NCI-H82 (cell line): ENCODE measurements at places on chromosomes 13 and 19.

DNA sequence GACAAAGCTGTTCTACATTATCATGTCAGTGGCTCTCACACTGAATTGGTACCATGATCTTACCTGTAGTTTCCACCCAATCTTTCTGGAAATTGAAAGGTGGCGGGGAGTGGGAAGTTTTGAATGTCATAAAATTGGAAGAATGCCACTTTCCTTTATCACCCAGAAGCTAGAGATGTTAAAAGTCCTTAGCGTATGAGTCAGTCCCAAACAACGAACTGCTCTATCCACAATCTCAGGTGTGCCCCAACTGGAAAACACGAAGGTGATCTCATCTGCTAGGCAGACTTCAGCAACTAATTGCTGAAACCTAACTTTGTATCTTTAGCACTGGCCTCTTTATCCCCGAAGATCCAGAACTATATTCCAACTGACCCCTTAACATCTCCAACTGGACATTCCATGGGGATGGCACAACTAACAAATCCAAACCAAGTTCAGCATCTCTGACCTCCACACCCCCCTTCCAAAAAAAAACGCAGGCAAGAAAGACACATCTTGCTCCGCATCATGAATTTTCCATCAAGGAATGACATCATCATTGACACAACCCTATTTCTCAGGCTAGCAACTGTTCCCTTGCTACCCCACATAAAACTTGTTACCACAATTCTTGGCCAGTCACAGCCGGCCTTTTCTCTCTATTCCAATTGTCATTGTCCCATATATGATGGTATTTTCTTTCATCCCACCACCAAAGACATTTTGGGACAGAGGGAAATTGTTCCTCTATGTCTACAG, 175.4 kb downstream of the KLF12 start:
- no peak for DNase-seq

GRCh38 chr13:97454699-97455098, 20.7 kb downstream of the RAP2A start:
- DNase-seq = no peak

GRCh38 chr19:47495478-47496372, 11.7 kb upstream of the KPTN start:
- DNase-seq = no peak

GRCh38 chr13:40269086-40269485, 397.4 kb downstream of the FOXO1 start:
- DNase-seq = no peak

DNA sequence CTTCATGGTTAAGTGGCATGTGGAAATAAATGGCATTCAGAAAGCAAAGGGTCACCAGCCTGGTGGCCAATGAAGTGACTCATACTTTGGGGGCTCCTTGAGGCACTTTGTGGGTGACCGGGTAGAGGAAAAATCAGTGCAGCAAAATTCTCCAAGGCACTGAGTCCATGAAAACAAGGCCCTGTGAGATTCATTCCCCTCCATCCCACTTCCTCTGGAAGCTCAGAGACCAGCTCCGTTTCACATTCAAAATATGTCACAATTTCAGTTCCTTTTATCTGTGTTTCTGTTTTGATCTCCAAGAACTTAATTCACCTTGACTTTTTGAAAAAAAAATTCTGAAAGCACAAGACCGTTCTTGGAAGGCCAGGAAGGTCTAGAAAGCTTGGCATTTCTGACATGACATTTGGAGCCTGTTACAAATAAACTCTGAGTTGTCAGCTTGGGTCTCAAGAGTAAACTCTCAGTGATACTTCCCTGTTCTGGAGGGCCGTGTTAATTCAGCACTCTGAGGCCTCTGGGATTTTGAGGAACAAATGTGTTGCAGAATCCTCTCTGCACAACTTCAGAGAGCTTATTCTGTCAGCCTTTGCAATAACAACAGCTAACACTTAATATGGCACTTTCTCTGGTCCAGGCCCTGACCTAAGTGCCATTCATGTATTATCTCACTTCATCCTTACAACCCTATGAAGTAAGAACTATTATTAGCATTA, 6.8 kb downstream of the CYSLTR2 start:
- peak; percentile 19 for DNase-seq

- DNase-seq = no peak
Measured at GRCh38 chr19:58553799-58554493, 959 bp downstream of the CHMP2A start.

- DNase-seq = no peak
Measured at GRCh38 chr19:2173767-2174577, 10.2 kb downstream of the DOT1L start.

GRCh38 chr13:49308921-49309408, 61.2 kb downstream of the CDADC1 start:
- DNase-seq = no peak

GRCh38 chr13:92984151-92984550, 242.5 kb upstream of the GPC6 start:
- DNase-seq = no peak

DNA sequence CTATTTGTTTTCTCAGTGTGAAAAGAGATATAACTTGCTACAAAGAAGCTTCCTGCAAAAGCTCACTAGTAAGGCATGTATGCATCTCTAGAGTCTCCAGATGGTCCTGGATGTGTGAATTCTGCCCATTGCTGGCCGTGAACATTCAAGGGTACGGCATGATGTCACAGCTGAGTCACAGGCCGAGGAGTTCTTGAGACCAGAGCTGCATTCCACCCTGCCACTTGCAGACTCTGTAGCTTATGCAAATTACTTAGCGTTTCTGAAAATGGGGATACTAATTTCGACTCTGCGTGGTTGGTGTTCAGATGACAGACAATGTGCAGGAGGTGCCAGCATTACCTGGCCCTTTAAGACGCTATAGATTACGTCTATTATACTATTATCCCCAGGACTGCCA, 470.7 kb downstream of the ZNF536 start:
- DNase-seq = no peak

GRCh38 chr19:45785781-45786532, 3.7 kb upstream of the DMPK start:
- no peak for DNase-seq

GRCh38 chr19:16834747-16835146, 5.5 kb downstream of the SIN3B start:
- DNase-seq = no peak

DNA sequence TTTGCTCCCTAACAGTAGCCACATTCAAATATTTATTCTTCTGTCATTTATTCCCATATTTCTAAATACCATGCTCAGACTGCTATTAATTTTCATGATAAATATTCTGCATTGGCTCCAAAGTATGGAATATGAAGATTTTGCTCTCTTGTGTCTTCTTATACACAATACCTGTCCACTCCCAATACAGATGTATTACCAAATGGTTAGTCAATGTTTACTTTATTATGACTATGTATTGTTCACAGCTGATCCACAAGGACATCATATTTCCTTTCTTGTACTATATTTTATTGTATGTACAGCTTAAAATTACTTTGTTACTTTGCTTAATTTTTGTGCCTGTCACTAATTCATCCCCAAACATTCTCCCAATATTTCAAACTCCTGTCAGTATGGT, 322.3 kb downstream of the OXGR1 start:
- no peak for DNase-seq

DNA sequence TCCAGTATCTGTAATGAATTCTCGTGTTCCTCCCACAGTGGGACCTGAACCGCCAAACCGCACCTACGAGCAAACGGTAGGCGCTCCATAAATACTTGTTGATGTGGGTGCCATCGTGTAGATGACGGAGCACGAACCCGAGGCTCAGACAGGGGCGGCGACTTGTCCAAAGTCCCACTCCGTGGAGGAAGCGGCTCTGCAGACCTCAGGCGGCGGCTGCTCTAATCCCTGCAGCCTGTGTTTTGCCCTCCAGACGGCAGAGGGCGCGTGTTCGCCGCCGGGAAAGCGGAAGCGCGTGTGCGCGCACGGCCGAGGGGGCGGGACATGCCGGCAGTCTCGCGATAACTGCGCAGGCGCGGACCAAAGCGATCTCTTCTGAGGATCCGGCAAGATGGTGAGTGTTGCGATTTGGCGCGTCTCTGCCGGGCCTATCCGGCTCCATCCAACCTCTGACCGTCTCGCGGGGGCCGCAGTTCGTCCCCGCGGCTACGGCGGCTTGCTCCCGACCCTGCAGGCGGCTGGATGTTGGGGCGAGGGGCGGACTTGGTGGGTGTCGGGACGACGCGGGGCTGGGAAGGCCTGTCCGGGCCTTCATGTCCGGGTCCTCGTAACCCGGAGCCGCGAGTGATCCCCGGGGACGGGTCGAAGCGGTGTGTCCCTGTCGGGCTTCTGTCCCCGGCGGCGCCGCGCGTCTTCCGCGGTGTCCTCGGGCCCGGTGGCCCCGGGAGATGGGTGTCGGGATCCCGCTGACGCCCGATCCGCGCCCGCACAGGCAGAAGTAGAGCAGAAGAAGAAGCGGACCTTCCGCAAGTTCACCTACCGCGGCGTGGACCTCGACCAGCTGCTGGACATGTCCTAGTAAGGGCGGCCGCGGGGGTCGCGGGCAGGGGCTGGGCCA, at the start of gene RPS15:
Gene RPS15, plus strand, starts transcription at position 362 of the 898 bp plus-strand sequence. Its CDS starts 30 bp downstream, at position 392.
- DNase-seq = peak; percentile 92

- no peak for DNase-seq
Measured at GRCh38 chr19:33988601-33989000, 183.7 kb upstream of the LSM14A start.

GRCh38 chr19:47456721-47457474, 14.8 kb downstream of the SLC8A2 start:
- no peak for DNase-seq

- DNase-seq = no peak
Measured at GRCh38 chr19:39647918-39648317, 7.8 kb upstream of the LGALS16 start.

DNA sequence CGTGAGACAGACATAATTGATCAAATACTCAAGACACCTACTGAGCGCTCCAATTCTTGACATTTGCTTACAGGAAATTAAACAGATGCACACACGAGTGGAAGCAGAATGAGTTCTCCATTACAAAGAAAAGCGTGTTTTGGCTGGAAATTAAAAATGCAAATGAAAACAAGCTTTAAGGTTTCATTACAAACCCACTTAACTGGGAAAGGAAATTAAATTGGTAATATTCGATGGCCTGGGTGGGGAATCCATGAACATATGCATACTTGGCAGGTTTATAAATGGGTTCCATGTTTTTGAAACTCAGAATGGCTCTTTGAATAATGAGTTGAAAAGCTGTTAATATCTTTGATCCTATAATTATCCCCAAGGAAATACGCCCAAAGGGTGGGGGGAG, 178.0 kb downstream of the IER2 start:
- no peak for DNase-seq

GRCh38 chr13:33855371-33855895, 37.5 kb downstream of the RFC3 start:
- DNase-seq = peak; percentile 31

DNA sequence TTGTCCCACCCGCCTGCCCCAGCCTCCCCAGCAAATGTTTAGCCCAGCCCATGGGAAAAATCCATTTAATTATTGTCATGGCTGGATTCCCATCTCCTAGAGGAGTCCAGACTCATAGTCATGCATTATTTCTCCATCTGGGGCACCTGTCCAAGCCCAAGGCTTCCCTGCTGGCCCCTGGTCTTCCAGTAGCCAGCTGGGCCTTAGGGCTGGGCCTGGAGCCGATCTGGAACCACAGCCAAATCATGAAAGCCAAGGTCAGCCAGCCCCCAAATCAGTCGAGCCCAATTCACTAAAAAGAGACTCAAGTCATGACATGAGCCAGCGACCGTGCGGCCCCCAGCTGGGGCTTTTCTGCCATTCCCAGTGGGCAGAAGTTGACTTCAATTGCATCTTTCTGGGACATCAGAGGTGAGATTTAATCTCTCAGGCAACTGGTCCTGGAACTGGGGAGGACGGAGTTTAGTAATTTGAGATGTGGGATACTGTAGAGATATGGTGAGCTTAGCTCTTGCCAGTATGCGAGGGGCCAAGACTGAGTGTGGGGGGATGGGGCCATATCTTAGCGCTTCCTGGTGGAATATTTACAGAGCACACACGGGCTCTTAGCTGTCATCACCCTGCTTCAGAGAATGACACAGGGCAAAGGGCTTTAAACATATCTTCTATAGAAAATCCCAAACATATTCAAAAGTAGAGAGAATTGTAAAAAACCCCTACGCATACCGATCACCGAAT, 9.4 kb upstream of the PGLYRP2 start:
- DNase-seq = no peak

DNA sequence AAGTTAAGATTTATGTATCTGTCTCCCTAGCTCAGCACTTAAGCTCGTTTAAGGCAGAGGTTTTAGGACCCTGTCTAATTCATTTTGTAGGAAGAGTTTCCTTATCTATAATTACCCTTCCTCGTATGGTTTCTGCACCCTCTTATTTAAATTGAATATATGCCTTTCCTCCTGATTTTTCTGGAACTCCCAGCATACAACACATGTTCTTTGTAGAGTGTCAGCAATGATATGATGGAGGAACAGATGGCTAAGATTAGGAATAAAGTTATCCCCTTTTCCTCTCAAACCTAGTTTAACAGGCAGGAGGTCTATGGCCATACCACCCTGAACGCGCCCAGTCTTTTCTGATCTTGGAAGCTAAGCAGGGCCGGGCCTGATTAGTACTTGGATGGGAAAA, 359.5 kb downstream of the PCDH17 start:
- DNase-seq = peak; percentile 57

- DNase-seq = no peak
Measured at GRCh38 chr19:40466219-40466984, 399 bp upstream of the SPTBN4 start.

DNA sequence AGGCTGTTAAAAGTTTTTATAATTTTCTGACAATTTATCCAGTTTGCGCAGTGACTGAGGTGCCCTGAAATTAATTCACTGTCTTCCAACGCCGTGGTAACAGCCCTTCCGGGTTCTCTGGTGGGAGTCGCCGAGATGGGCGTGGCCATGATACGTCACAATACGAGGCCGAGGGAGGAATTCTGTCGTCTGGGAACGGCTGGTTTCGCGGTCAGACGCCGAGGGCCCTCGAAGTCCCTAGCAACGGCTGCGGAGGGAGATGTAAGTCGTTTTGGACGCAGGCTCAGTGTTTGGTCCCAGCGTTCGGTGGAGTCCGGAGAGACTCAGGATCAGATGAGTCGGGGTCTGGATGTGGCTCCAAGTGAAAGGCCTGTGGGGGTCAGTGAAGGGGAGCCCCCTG, 21.7 kb downstream of the ZNF613 start:
- no peak for DNase-seq

DNA sequence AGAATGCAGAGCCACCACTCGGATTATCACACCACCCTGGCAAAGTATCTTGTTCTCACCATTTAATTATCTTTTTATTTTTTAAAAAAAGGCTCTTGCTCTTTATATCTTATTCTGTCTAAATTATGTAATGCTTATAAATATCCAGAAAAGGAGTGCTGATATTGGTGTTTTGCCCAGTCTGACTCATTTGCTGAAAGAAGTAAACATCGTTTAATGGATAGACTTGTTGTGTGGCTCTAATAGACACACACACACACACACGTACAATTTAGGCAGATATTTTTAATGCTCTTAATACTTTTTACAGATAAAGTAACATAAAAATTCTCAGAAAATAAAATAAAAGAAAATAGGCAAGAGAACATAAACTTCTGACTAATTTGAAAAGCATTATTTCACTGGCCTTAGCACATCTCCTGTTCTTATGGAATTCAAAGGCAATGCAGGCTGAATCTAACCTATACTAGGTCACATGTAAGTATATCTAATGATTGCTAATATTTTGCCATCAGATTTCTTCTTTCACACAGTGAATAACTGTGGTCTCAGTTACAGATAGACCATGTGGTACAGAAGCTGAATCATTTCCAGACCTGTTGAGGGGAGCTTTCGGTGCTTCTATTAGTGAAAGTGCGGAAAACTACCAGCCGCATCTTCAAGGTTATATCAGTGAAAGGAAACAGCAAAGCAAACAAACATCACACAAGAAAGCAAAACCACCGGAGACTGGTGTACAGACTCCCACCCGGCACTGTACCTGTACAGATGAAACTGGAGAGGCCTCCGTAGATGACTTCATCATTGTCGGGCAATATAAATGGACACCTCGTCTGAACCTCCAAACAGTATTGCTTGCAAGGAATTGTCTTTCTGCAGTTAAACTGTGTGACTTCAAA, 642.1 kb upstream of the ARGLU1 start:
- no peak for DNase-seq
